ENCODE measurements at places on chromosomes 13 and 19.

GRCh38 chr13:78198821-78199220 is 280.2 kb upstream of the EDNRB start:
- DNase-seq = no peak

GRCh38 chr19:38877781-38878574 is at the start of gene RINL:
RINL (minus strand) TSS chr19:38878275; CDS start chr19:38876742, 1,533 bp downstream.
- peak; percentile 57 for DNase-seq

DNA sequence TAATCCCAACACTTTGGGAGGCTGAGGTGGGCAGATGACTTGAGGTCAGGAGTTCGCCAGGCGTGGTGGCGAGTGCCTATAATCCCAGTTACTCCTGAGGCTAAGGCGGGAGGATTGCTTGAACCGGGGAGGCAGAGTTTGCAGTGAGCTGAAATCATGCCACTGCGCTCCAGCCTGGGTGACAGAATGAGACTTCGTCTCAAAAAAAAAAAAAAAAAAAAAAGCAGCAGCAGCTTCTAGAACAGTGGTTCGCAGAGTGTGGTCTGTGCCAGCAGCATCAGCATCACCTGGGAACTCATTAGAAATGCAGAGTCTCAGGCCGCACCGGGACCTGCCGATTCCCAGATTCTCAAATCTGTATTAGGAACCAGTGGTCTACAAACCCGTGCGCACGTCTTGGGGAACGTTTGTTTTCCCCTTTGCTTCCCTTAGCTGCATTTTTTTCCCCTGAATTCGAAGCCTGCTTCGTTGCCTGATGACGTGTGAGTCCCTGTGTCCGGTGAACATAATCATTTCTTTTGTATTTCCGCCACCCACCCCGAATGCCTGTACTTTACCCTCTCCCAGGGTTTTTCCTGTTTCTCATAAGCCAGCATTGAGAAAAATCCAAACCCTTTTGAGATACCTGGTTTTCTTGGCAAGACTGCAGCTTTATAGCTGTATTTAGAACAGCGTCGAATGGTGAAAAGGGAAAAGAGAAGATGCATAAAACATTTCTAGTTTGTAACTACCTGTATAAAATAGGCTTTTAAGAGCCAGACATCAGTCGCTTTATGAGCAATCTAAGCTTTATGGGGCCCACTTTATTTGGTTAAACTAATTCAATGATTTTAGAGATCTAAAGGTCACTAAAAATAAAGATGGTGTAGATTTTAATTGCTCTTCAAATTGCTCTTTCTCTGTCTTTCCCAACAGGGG is 49.8 kb downstream of the BICRA start:
- no peak for DNase-seq

GRCh38 chr19:46974181-46974580 is 45.5 kb upstream of the NPAS1 start:
- DNase-seq = no peak

- no peak for DNase-seq
Measured at GRCh38 chr13:96710166-96710862, 284.0 kb downstream of the OXGR1 start.

GRCh38 chr13:25116044-25116443 is 20.1 kb downstream of the PABPC3 start:
- no peak for DNase-seq

- DNase-seq = no peak
Measured at GRCh38 chr13:30857636-30858035, 48.4 kb upstream of the MEDAG start.

DNA sequence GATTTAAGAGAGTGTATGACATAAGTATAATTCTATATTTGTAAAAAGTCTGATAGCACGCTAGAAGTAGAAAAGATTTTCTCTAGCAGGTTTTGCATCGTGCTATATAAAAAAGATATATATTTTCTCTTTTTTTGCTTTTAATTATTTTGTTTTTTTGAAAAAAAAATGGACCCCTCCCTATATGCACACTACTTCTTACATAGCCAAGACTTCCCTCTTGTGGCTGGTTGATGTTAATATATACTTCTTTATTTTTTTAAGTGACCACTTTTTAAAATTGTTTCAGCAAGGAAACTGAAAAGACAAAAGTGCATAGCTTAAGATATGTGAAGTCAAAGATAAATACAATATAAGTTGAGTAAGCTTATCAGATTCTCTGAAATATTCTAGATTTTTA is 1202.8 kb downstream of the DIAPH3 start:
- no peak for DNase-seq

DNA sequence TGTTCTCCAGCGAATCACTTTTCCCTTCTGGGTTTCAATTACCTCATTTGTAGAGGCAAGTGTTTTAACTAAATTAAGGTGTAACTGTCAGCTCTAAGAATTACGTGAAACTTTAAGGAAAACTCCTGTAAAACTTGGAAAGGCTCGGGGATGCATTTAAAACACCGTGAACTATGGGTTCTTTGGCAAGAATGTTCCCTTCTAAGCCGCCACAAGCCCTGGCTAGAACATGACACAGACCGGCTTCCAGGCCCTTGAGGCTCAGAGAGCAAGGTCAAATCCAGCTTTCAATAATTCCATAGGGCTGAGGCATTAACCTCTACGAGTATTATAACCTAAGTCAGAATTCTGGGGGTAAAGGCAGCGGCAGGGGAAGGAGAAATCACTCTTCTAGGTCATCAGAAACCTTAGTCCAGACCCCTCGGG is 685 bp downstream of the VWA8 start:
- no peak for DNase-seq

GRCh38 chr19:2034729-2035589 is 16.1 kb downstream of the MKNK2 start:
- peak; percentile 61 for DNase-seq

DNA sequence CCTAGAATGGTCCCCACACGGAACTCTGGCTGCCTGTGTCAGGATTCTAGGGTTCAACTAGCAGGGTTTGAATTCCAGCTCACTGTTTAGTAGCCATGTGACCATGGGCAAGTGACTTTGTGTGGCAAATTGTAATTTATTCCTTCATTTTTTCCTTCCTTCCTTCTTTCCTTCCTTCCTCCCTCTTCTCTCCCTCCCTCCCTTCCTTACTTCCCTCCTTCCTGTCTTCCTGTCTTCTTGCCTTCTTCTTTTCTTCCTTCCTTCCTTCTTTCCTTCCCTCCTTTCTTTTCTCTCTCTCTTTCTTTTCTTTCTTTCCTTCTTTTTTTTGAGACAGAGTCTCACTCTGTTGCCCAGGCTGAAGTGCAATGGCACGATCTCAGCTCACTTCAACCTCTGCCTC is 8.5 kb upstream of the DENND1C start:
- no peak for DNase-seq

- no peak for DNase-seq
Measured at GRCh38 chr19:33048806-33049676, 15.6 kb downstream of the RHPN2 start.

DNA sequence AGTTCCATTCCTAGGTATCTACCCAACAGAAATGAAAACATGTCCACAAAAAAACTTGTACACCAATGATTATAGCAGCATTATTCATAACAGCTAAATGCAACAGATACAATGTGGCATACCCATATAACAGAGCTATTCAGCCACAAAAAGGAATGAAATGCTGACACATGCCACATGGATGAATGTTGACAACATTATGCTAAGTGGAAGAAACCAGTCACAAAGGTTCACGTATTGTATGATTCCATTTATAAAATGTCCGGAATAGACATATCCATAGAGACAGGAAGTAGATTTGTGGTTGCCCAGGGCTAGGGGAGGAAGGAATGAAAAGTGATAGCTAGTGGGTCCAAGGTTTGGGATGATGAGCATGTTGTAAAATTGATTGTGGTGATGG is 10.8 kb downstream of the CRYL1 start:
- DNase-seq = no peak

DNA sequence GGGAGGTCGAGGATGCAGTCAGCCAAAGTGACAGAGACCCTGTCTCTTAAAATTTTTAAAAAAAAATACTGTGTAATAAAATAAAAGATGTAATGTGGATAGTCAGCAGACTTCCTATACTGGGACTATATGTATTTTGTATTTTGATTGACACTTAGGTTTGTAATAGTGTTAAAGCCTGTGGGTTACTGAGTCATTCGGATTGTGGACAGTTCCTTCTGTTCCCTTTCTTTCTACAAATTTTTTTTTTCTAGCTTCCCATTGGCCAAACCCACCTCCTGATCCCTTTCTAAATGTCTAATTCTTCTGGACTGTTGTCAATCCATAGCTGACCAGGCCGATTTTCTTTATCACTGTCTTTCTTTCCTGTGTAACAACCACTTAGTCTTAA is 108.0 kb downstream of the DNAJC3 start:
- no peak for DNase-seq

GRCh38 chr13:50527188-50527587 is 316.3 kb downstream of the DLEU7 start:
- DNase-seq = no peak

DNA sequence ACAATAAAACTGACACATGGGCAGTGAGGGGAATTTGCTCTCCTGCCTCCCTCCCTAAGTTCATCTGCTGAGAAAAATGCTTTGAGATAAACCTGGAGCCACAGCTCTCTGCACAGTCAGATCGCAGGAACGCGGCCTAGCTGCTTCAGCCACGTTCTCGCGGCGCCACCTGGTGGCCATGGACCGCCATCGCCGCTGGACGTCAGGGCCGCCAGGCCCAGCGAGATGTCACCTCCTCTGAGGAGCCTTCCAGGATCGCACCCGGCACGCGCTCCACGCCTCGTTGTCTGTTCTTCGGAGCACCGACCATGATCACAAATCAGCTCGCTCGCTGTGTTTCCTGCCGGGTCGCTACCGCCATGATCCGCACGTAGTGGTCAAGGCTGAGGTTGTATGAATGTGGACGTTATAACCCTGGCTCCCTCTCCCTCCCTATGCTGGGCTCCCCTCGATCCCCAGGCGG is 20.6 kb upstream of the USP29 start:
- peak; percentile 52 for DNase-seq

GRCh38 chr13:105921711-105922110 is 613.8 kb downstream of the EFNB2 start:
- DNase-seq = no peak

DNA sequence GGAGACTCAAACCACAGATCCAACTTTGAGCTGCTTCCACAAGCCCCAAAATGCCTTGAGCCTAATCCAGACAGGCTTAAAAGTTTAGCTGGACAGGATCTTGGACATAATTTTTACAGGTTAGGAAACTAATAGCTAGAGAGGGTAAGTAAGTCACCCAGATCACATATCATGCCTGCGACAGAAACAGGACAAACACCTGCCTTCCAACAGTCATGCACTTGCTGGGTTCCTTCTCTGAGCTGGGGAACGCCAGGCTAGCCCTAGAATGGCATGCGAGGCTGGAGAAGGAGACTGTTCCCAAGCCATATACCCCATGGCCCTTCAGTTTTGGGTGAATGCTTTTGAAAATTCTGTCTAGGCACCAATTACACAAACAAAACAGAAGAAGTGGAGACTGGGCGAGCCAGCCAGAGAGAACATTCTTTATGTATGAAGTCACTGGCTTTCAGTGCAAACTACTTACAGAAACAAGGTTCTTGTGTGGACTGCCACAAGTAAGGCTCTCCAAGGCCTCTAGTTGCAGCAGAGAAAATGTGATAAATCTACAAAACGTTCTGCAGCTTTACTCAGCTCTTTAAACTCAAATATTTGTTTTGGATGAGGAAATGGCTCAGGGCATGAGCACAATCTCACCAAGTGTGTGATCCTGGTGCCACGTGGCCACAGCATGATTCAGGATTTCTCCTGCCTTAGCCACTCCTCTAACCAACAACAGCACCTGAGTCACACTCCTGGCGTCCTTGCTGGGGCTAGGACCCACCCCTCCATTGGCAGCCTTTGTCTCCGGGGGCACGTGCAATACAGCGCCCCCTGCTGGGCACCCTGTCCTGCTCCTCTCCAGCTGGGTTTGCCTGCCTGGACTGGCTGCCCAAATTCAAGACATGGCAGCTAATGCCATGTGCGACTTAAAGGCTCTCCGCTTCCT is 73.4 kb upstream of the UBL3 start:
- peak; percentile 40 for DNase-seq

Data from activated B cell treated with CpG ODN at 0.5 μM for 24 hours (primary cell).